Cortex of kidney (tissue), 1 donor: ENCODE measurements at places on chromosomes 6 and 20.

- no peak for DNase-seq
Measured at GRCh38 chr20:16129411-16129810, 443.8 kb downstream of the KIF16B start.

GRCh38 chr6:153103319-153103655 lies 27.8 kb downstream of the RGS17 start:
- DNase-seq: no peak

- no peak for DNase-seq
Measured at GRCh38 chr6:138431256-138432062, 27.4 kb downstream of the HEBP2 start.

GRCh38 chr6:45690846-45691245 lies 313.1 kb upstream of the SUPT3H start:
- DNase-seq: no peak

DNA sequence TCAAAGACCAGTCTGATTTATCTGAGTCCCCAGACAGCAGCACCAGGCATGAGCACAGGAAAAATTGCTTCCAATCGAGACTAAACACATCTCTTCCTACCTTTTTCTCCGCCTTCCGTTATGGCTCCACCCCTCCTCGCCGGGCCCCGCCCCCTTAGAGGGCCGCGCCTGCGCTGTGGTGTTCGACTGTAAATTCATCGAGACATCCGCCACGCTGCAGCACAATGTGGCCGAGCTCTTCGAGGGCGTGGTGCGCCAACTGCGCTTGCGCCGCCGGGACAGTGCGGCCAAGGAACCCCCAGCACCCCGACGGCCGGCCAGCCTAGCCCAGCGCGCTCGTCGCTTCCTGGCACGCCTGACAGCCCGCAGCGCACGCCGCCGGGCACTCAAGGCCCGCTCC lies 8.9 kb downstream of the REM1 start:
- no peak for DNase-seq
